Esophagus squamous epithelium (tissue), 5 donors: ENCODE measurements at places on chromosomes 1 and 21. TPM values are rescaled to one million over a fixed set of nuclear protein-coding genes. Genes with fewer than 3 reads are reported as not detected.

- H3K27me3 ChIP-seq: no peaks in the 10 kb centered on the region
- no peak for DNase-seq
- peaks cover 12% of the 10 kb centered on the region for H3K4me1 ChIP-seq
- H3K4me3 ChIP-seq: no peak overlapping the region
- no peak overlapping the region for H3K27ac ChIP-seq
- H3K36me3 ChIP-seq: no peaks in the 10 kb centered on the region
These were observed 3.1 kb upstream of the ZNF697 start for GRCh38 chr1:119651133-119651532.

GRCh38 chr21:15160136-15160535 lies 95.3 kb upstream of the NRIP1 start:
- no peaks in the 10 kb centered on the region for H3K27me3 ChIP-seq
- DNase-seq: no peak
- no peak overlapping the region for H3K27ac ChIP-seq
- H3K4me3 ChIP-seq: no peak overlapping the region

DNA sequence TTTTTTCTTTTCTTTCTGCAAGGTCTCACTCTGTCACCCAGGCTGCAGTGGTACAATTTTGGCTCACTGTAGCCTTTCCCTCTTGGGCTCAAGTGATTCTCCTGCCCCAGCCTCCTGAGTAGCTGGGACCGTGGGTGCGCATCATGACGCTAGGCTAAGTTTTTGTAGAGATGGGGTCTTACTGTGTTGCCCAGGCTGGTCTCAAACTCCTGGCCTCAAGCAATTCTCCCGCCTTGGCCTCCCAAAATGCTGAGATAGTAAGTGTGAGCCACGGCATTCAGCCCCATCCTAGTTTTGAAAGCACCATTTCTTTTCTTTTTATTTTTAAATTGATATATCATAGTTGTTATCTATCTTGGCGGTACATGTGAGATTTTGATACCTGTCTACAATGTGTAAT lies 140.6 kb downstream of the GALNT2 start:
- H3K27ac ChIP-seq: no peak overlapping the region
- DNase-seq: no peak
- no peaks in the 10 kb centered on the region for H3K27me3 ChIP-seq
- no peaks in the 10 kb centered on the region for H3K36me3 ChIP-seq
- H3K4me3 ChIP-seq: no peak overlapping the region
- peaks cover 45% of the 10 kb centered on the region for H3K4me1 ChIP-seq

DNA sequence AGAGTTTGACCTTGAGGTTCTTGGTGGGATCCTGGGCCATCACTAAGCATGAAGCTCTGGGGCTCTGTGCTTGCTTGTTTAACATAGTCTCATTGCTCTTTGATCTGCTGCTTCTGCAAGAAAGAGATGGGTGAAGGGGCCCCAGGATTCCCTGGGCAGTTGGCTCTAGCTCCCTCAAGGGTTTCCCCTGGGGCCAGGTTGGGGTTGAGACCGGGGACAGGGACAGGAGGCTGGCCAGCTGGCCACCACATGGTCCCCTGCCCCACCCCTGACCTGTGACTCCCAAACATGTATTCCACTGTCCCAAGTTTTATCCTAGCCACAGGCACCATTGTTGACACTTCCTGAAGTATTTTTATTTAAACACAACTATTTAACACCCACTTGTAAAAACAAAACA lies 69.5 kb downstream of the FHAD1 start:
- DNase-seq: no peak
- no peak overlapping the region for H3K4me3 ChIP-seq
- H3K27me3 ChIP-seq: peaks cover 6% of the 10 kb centered on the region
- no peak overlapping the region for H3K27ac ChIP-seq
- H3K4me1 ChIP-seq: no peaks in the 10 kb centered on the region

GRCh38 chr1:165960136-165960535 lies 132.7 kb downstream of the UCK2 start:
- no peak for DNase-seq
- H3K36me3 ChIP-seq: no peaks in the 10 kb centered on the region
- H3K4me3 ChIP-seq: no peak overlapping the region
- no peak overlapping the region for H3K27ac ChIP-seq
- no peaks in the 10 kb centered on the region for H3K4me1 ChIP-seq
- no peaks in the 10 kb centered on the region for H3K27me3 ChIP-seq

- no peaks in the 10 kb centered on the region for H3K36me3 ChIP-seq
- H3K27me3 ChIP-seq: no peaks in the 10 kb centered on the region
- DNase-seq: no peak
- H3K27ac ChIP-seq: no peak overlapping the region
These were observed 1266.9 kb upstream of the ADGRL2 start for GRCh38 chr1:80533775-80534334.

DNA sequence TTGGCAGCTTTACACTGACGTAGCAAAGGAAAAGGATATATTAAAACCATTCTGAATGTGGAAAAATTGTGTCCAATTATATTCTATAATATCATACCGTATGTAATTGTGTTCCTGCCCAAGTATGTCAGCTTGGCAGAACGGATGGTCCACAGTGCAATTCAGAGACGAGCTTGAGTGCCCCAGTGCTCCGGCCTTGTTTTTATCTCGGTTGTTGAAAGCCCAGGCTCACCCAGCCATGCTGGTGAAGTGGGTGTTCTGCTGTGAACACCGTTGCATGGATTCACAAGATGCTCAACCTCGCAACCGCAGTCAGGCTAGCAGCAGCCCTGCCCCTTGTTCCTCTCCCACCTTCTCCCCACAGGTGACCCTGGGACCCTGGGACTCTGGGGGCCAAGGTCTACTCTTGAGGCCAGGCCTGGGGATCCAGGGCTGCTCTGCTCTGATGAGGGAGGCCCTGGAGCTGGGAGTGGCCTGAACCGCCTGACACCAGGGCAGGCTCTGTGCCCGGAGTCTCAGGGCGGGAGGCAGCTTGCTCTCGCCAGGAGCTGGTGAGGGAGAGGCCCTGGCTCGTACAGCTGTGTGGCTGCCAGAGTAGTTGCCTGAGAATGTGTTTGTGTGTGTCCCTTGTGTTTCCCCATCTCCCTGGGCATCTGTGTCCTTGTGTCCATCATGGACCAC lies 11.2 kb downstream of the PTPRF start:
- H3K27ac ChIP-seq: peak overlapping the region; percentile 90
- H3K4me1 ChIP-seq: peaks cover 74% of the 10 kb centered on the region
- no peaks in the 10 kb centered on the region for H3K36me3 ChIP-seq

DNA sequence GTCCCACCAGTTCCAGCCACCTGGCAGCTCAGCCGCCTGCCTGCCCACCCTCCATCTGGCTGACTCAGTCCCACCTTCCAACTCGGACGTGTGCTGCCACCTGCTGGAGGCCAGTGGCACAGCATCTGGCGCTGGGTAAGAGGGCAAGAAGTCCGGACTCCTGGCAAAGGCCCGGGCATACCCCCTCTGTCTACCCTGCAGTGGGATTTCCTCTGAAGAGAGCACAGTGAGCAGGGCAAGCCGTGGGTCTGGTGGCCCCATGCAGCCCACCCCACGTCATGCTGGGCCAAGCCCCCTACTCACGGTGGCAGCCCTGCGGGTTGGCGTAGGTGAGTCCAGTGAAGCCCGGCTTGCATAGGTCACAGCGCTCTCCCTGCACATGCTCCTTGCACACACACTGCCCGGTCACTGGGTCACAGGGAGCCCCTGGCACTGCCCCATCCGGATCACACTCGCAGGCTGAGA lies 24.5 kb downstream of the LAMB3 start:
- H3K27ac ChIP-seq: no peak overlapping the region
- no peaks in the 10 kb centered on the region for H3K27me3 ChIP-seq
- H3K4me1 ChIP-seq: peaks cover 75% of the 10 kb centered on the region
- H3K36me3 ChIP-seq: no peaks in the 10 kb centered on the region
- no peak overlapping the region for H3K4me3 ChIP-seq
- no peak for DNase-seq

GRCh38 chr21:41972511-41973205 lies 18.8 kb upstream of the C2CD2 start:
- no peaks in the 10 kb centered on the region for H3K27me3 ChIP-seq
- H3K36me3 ChIP-seq: no peaks in the 10 kb centered on the region
- H3K4me3 ChIP-seq: no peak overlapping the region
- DNase-seq: no peak

DNA sequence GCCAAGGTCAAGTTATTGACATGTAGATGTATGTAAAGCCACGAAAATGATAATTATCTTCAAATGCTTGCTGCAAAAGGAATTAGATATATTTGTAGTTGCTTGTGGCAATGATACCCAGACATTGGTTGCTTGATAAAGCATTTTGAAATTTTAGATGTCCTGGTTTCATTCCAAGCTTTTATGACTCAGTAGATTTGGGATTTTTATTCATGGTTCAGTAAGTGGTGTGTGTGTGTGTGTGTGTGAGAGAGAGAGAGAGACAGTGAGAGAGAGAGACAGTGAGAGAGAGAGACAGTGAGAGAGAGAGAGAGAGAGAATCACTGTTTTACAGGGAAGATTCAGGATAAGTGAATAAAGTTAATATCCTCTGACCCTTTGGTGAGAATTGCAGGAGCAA lies 498.2 kb upstream of the C1orf87 start:
- DNase-seq: no peak
- H3K36me3 ChIP-seq: no peaks in the 10 kb centered on the region
- no peak overlapping the region for H3K4me3 ChIP-seq
- H3K27ac ChIP-seq: no peak overlapping the region
- no peaks in the 10 kb centered on the region for H3K4me1 ChIP-seq

- DNase-seq: no peak
- peaks cover 42% of the 10 kb centered on the region for H3K36me3 ChIP-seq
- H3K27ac ChIP-seq: no peak overlapping the region
- no peak overlapping the region for H3K4me3 ChIP-seq
- no peaks in the 10 kb centered on the region for H3K27me3 ChIP-seq
- peaks cover 19% of the 10 kb centered on the region for H3K4me1 ChIP-seq
These were observed 59.1 kb downstream of the SPSB1 start for GRCh38 chr1:9351654-9352271.

The RGS2 gene
- 18.7 TPM for total RNA-seq

The HTR6 gene
- not detected for total RNA-seq

The CFAP74 gene
- total RNA-seq: not detected

The SMPDL3B gene
- total RNA-seq: 0.76 TPM
